D341Med (cell line): ENCODE measurements at places on chromosomes 12 and 14.

DNA sequence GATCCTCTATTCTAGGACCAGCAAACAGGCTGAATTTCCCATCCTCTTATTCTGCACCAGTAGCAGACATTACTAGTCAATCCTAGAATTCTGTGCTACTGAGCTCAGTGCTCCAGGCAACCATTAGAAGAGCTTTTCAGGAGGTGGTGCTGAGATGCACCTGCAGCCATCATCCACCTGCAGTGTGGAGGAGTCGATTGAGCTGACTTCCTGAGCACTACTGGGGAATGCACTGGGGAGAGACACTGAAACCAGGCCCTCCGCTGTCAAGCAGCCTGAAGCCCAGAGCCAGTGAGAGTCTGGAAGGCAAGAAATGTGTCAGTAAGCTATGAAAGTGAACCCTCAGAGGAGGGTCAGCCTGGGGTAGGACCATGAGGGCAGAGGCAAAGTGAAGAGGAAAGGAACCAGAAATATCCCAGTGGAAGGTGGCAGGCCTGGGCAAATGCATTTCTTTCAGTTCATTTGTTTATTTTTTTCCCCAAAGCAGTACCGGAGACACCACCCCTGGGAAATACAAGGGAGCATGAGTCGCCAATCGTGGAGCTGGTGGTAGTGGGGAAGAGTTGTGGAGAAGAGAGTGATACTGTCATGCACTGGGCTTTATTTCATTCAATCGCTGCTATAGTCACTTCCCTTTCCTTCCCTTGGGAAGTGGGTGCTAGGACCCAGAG lies 23.0 kb upstream of the SERPINA4 start:
- no peak for DNase-seq

DNA sequence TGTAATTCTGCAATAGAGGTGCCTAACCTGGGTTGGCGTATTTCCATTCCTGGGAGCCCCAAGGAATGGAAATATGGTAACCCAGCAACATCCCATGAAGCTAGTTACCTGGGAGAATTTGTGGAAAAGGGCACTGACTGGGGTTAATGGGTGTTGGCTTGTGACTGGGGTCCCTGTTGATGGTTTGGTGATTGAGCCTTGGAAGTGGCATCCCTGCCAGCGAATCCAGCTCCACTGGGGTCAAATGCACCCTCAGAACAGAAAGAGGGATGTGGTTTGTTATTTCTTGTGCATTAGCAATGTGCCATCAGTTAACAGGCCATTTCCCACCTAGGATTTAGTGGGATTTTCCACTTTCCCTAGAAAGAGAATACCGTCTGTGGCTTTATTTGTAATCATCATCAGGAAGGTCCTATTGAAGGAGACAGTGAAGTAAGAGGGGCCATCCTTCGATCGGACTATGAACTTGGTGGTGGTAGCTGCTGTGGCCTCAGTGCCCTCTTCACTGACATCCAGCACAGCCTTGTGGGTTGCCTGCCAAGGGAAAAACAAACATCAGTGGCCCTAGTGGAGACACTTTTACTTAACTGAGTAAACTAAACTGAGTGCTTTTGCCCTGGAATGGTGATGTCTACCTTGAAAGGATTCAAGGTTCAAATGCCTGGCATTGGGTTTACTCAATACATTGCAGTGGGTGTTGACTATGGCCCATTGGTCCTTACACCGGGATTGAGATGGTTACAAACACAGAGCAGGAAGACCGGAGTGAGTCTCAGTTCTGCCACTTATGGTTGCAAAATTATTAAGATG lies 10.4 kb upstream of the SERPINA11 start:
- DNase-seq = no peak

DNA sequence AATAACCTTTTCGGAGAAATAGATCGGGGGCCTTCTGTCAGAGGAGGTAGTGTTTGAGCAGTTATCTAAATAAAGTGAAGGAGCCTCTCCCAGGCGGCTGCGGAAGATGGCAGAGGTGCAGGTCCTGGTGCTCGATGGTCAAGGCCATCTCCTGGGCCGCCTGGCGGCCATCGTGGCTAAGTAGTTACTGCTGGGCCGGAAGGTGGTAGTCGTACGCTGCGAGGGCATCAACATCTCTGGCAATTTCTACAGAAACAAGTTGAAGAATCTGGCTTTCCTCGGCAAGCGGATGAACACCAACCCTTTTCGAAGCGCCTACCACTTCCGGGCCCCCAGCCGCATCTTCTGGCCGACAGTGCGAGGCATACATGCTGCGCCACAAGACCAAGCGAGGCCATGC lies 186.1 kb downstream of the KTN1 start:
- no peak for DNase-seq

GRCh38 chr12:78787576-78787975 lies 77.0 kb upstream of the SYT1 start:
- DNase-seq = no peak

DNA sequence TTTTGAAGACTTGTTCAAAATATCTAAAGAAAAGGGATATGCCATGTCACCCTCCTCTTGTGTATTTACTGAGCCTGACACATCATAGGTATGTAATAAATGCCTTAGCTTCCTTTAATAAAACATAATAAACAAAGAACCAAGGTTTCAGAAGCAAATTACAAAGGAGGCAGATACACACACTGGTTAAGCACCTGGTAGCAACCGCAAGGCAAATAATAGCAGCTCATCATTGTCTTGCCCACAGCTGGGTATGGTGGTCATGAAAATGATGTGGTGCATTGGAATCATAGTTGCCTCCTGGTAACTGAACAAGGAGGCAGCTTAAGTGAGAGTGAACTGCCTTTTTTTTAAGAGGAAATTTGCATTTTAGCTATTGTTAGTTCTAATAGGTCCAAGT lies 39.0 kb downstream of the PAX9 start:
- DNase-seq = no peak

GRCh38 chr12:72273499-72273837 lies 1.3 kb downstream of the TRHDE start:
- DNase-seq = peak; percentile 66

DNA sequence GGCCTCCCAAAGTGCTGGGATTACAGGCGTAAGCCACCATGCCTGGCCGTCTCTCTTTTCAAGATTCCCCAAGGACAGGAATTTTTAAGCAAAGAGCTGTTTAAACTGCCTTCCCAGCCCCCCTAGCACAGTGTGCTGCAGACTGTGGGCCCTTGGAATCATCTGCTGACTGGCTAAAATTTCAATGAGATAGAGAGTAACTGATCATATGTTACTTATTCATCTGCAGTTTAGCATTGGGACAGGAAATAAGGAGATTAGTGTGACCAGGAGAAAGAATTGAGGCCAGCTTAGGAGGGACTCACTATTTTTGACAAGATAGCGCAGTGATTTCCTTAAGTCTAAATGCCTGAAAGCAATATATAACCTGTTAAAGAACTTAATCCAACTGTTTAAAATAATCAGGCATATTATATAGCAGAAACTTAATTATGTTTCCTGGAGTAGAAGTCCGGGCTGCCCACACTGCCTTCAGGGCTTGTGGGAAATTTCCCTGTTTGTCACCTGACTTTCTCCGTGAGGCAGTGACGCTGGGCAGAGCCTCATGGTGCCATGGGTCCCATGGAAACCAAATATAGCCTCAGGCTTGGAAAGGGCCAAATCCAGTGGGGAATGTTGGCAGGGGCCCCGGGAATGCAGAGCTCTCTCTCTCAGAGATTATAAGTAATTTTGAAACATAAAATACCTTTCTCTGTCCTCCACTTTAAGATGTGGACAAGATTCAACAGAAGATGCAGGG lies 22.8 kb upstream of the CEBPE start:
- DNase-seq = no peak

DNA sequence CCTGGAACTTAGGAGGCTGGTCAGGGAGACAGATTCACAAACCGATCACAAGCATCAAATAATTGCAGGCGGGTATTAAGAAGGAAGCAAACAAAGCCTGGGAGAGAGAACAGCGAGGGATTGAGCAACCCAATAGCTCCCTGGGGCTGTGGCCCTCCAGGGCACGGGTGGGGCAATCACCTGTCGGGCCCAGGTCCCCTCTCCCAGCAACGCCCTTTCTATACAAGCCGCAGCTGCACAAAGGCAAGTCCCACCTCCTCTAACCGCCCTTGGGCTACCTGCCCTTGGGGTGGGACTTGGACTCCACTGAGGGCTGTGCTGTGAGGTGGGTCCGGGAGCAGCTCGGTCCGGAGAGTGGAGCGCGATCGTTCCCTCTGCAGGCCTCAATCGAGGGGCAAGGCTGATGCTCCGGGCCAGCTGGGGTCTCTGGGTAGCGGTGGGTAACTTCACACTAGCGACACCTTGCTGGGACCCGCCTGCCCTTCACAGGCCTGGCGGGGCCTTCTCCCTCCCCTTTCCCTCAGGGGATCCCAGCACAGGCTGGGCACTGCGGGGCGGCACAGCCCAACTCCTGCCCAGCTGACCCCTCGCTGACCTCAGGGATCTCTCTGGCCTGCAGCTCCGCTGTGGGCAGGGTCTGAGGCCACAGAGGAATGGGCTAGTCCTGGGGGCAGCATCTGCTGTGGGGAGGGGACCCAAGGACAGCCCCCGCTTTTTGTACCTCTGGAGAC lies 8.0 kb downstream of the PHB2 start:
- DNase-seq = no peak

DNA sequence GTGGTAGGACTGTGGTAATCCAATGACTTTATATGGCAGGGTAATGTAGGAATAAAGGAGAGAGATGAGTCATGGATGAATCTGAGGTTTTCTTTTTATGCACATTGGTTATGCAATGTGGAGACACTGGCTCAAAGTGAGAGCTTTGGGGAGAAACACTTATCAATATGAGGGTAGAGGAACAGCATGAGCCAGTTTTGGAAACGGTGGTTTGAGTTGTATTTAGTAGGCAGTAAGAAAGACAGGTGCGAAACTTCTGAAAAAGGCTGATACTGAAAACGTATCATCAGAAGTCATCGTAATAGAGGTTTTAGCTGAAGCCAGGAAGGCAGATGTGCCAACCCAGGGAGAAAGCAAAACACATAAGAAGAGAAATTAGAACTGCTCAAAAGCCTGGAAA lies 854.8 kb upstream of the SEL1L start:
- DNase-seq = no peak

- DNase-seq = no peak
Measured at GRCh38 chr12:684416-684815, 21.2 kb upstream of the NINJ2 start.

DNA sequence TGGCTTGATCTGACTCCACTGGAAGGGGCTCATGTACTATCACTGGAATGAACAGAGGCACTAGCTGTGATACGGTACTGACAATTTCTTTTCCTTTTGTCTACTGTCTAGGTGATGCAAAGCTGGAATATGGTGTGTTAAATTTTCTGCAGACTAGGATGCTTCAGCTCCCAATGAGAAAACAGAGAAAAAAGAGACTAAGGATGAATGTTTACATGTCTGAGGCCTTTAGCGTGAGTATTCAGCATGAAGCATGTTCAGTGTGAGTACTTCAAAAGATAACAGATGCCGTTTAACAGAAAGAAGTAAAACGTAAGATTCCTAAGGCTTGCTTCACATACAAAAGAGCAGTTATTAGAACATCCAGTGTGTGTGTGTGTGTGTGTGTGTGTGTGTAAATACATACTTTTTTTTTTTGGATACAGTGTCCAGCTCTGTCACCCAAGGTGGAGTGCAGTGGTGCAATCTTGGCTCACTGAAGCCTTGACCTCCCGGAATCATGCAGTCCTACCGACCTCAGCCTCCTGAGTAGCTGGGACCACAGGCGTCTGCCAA lies 92.3 kb upstream of the FERMT2 start:
- DNase-seq = no peak

DNA sequence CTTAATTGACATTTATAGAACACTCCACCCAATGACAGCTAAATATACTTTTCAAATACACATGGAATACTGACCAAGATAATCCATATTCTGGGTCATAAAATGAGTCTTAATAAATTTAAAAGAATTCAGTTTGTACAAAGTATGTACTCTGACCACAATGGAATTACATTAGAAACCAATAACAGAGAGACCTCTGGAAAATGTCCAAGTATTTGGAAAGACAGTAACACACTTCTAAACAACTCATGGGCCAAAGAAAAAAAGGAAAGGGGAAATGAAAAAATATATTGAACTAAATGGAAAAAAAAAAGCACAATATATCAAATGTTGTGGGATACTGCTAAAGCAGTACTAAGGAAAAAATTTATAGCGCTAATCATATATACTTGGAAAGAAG lies 52.0 kb downstream of the CRACR2A start:
- DNase-seq = no peak

- DNase-seq = no peak
Measured at GRCh38 chr12:108907839-108908351, 28.0 kb downstream of the DAO start.

GRCh38 chr12:12654691-12655460 lies 41.1 kb downstream of the GPR19 start:
- DNase-seq = no peak

DNA sequence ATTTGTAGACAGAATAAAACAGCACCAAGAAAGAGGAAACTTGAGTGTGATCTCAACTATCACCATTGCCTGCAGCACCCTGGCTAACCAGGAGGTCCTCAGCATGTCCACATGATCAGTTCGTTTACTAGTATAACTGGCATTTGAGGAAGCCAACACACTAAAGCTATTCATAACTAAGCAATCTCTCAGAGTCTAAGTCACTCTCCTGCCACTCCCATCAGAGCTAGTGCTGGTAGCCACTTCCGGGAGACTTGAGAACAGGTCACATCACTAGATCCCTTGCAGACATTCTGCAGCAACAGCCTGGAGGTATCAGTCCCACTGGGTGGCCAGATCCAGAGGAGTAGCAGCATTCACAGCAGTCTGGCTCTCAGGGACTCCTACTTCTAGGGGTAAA lies 352.9 kb upstream of the OR4E1 start:
- DNase-seq = no peak

DNA sequence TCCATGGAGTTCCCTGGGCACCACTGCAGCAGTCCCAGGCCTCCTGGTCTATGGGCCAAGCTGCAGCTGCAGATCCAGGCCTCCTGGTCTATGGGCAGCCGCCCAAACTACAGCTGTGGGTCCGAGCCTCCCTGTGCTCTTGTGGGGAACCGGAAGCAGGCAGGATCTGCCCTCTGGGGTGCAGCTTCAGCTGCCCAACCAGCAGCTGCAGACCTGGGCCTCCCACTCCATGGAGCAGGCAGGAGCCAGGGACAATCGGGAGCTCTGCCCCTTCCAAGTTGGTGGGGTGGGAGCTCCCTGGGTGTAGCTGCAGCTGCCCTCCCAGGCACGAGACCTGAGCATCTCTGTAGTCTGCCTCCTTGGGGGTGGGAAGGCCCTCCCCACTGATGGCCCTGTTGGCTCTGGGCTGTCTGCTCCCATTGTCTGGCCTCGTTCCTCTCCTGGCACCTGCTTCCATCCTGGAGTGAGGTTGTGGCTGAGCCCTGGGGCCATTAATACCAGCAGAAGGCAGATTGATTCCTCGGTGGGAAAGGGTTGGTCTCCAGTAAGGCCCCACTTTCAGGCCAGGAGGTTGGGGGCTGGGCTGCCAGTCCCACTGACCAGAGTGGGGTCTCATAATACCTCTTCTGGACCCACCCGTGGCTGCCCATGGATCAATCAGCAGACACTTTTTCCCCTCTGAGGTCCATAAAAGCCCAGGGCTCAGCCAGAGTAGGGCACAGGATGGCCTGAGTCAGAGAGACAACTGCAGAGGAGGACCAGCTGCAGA lies 142.1 kb downstream of the GPR65 start:
- DNase-seq = no peak
